Activated CD4-positive, alpha-beta T cell treated with anti-CD3 and anti-CD28 coated beads for 36 hours (primary cell): ENCODE measurements at places on chromosomes 4 and X.

GRCh38 chrX:120301960-120302359 is 9.3 kb downstream of the TMEM255A start:
- DNase-seq, result no peak

- DNase-seq, result no peak
These were observed 279.8 kb downstream of the STIM2 start for GRCh38 chr4:27140486-27140885.

- no peak for DNase-seq
These were observed 14.8 kb downstream of the SPINK2 start for GRCh38 chr4:56806666-56807065.

DNA sequence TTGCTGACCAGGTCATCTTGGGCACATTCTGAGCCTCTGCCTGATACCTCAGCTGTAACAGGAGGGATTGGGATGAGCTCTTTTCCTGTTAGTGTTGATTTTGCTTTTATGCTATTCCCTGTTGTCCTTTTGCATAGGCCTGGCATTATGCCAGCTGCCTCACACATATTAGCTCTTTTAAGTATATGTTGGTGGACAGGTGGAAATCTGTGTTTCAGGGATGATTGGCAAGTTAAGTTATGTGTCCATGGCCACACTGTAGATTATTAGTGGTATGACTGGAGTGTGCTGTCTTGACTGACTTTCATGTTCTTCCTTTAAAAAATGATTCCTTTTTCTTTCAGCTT is 28.9 kb downstream of the NSD2 start:
- DNase-seq, result no peak

GRCh38 chr4:5940470-5941203 is 47.8 kb upstream of the CRMP1 start:
- DNase-seq, result no peak

GRCh38 chrX:1218286-1218685 is 5.8 kb upstream of the CRLF2 start:
- no peak for DNase-seq

DNA sequence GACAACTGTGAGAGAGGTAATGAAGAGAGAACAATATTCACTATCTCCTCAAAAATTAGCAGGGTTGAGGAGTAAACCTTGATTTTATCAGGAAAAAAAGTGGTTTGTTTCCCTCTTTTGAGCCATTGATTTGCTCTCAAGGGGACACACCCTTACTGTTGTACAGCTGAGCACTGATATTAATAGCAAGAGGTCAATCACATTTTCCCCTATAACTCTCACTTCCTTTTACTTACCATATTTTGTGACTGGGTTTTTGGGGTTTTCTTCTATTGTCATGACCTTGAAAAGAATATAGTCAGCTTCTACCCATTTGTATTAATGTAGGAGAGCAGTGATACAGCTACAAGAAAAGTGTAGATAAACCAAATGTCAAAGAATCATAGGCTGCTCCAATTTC is 70.2 kb upstream of the LONRF3 start:
- no peak for DNase-seq

DNA sequence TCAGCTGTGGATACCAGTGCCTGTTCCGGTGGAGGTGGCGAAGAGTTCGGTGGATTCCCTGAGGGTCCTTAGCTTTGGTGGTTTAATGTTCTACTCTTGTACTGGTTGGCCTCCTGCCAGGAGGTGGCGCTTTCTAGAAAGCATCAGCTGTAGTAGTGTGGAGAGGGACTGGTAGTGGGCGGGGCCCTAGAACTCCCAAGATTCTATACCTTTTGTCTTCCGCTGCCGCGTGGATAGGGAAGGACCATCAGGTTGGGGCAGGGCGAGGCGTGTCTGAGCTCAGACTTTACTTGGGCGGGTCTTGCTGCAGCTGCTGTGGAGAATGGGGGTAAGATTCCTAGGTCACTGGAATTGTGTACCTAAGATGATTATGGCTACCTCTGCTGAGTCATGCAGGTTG is 390.3 kb downstream of the FAM47A start:
- DNase-seq, result no peak

GRCh38 chrX:38363046-38363445 is 10.6 kb downstream of the OTC start:
- DNase-seq, result no peak

DNA sequence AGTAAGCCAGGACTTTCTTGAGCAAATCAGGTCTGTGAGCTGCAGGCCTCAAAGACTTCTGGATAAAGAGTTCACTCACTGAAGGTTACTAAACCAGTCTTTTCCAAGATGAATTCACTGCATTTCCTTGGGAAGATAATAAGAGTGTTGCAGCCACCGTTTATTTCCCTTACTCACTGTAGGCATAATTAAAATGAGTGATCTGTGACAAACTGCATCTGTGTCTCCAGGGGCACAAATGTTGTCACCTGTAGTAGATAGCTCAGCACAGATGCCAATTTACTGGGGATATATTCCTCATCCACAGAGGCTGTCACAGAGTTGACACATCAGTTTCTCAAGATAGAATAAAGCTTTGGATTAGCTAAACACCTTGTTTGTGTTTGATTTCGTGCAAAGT is 580.2 kb downstream of the SPRY1 start:
- DNase-seq, result no peak

DNA sequence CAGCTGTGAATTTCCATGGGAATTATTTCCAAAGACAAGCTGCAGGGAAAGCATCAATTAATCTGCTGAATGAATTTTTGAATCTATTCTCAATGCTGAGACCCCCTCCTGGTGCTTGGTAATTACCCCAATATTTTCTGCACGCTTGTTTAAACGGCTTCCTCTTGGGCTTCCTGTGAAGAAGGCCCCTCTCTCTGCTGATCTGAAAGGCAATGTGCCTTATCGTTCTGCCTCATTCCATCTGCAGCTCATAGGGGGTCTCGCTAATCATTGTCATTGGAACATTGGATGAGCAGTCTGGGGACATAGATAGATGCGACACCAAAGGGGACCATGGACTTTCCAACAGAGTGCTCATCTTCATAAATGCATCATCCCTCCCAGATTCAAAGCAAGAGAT is 851.6 kb downstream of the PDHA2 start:
- DNase-seq, result no peak

DNA sequence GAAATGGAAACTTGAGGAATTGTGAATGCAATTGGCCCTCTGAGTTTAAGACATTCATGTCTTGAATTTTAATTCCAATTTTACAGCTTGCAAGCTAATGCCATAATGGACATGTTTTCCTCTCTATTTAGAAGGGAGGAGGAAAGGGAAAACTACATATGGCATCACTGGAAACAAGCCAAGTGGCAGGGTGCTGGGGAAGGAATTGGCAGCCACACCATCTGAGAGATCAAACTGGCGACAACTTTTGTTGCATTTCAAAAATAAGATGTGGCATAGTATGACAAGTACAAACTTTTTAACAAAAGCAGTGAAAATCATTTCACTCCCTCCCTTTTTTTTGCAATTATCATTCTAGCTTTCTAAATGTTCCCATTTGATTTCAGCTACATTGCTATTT is 615.6 kb downstream of the CENPC start:
- no peak for DNase-seq

GRCh38 chrX:447052-447451 is 60.3 kb upstream of the PPP2R3B start:
- no peak for DNase-seq

DNA sequence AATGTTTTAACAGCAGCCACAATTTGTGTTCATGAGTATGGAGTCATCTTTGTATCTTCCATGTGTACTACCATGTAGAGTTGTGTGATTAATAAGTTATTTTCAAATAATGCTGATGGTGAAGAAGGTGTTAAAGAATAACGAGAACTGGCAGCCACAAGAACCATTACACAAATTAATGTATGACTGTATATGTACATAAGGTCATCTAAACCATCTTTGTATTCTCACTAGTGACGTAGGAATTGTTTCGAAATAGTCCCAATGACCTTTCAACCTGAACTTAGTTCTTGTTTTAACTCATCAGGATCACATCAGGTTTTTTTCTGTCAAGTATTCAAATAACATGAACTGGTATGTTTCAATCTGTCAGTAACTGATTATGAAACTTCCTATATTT is 48.3 kb upstream of the NOCT start:
- DNase-seq, result no peak

GRCh38 chr4:110636680-110637407 is 14.0 kb upstream of the PITX2 start:
- DNase-seq, result no peak

DNA sequence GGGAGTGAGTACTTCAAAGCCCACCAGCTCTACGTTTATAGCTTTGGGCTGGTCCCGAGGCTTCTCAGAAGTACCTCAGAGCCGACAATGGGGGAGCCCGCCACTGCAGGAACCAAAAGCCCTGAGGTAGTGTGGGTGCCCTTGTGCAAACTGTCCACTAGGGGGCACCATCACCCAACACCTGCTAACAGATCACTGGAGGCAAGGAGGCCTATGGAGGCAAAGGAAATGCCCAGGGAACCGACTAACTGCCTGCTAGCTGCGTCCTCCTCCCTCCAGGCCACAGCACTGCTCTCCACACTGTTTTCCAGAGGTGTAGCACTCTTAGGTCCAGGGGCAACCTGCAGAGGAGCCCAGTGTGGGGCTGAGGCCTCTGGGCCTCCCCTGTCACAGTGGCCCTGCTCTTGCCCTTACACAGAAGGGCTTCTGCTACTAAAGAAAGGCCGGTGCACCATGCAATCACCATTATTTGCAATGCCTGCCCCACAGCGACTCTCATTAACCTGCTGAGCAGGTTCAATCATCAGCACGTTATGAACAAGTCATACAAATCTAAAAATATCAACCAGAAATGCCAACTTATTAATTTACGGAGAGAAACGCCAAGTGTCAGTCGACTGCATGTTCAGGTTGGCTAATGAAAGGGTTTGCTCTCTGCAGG is 159.1 kb downstream of the NSUN7 start:
- DNase-seq, result peak; percentile 90

DNA sequence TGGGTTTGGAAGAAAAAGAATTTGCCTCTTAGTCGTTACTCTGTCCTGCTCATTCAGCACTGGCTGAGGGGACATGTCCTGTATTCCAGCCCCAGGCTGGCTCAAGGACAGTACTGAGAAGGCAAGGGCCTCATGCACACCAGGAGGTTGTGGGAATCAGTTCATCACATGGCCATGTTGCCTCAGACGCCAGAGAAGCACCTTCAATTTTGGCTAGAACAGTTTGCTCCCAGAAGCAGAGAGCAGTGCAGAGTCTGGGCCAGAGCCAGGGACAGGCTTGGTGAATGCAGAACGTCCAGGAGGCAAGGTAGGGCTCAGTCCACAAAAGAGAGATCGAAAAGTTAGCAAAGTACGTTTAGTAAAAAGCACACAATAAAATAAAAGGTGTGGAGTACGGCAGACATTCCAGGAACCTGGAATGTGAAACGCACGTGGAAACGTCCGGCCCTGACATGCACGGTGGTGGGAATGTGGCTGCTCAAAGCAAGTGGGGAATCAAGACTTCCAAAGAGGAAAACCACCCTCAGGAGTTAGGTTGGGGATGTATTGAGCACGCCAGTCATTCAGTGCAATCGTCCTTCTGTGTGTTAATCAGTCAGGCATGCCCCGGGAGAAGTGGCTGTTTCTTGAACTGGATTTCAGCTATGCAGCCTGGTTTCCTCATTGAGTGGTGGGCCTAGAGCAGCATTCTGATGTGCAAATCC is 1.2 kb upstream of the SLC2A9 start:
- DNase-seq, result no peak

DNA sequence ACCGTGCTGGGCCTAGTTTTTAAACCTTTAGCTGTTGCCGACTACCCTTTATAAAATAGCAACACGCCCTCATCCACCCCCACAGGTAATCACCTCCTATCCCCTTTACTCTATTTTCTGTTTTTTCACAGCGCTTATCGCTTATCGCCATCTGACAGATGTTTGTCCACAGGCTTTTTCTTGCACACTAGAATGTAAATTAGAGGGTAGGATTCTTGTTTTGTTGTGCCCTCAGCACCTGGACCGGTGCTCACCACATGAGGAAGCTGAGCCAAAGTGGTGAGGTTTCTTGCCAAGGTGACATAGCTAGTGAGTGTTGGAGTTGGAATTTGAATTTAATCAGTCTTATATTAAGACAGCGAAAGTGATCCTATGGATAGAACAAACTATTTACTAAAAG is 2.9 kb upstream of the RBBP7 start:
- DNase-seq, result no peak

DNA sequence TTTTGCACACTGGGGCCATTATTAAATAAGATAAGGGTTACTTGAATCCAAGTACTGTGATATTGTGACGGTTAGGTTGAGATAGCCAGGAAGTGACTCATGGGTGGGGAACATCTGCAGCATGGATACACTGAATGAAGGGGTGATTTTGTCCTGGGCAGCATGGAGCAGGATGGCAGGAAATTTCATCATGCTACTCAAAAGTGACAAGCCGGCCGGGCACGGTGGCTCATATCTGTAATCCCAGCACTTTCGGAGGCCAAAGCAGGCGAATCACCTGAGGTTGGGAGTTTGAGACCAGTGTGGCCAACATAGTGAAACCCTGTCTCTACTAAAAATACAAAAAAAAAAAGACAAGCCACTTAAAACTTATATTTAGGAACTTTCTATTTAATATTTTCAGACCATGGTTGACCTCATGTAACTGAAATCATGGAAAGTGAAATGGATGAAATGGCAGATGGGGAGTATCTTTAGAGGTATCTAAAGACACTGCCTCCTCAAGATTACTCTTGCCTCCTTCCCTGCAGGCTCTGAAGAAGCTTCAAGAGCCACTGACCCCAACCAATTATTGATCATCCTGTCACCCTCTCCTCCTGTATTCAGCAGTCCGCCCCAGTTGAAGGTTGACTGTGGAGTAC is 3.9 kb upstream of the TRIM60 start:
- no peak for DNase-seq

DNA sequence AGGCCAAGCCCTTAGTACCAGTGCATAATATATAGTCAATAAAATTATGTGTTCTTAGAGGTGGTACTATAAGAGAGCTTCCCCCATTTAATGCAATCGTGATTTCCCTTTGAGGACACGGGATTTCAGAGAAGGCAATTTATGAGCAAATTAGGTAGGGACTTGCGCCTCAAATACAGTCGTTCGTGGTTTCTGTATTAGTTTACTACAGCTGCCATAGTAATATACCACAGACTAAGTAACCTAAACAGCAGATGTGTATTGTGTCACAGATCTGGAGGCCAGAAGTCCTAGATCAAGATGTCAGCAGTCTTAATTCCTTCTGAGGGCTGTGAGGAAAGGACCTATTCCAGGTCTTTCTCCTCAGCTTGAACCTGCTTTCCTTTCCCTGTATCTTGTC is 1.5 kb upstream of the PUDP start:
- no peak for DNase-seq

DNA sequence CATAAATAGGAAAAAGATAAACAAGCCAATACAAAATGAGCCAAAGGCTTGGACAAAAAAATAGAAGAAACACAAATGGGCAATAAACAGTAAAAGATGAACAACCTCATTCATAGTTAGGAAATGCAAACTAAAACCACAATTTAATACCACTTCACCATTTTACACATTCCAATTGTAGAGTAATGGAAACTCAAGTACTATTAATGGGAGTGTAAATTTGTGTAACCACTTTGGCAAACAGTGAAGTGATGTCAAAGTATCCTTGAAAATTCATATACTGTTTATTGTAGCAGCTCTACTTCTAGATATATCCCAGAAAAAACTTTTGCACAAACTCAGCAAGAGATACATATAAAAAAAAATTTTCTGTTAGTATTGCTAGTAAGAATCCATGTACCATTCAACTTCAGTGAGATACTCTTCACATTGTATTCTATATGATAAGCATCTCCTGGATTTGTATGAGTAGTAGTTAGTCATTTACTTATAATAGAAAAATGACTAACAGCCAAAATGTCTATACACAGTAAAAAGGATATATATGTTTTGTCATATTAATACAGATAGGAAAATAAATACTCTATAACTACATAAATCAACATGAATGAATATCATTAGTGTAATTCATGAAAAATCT is 229.8 kb downstream of the DKK2 start:
- DNase-seq, result no peak
